ENCODE measurements at places on chromosomes 2 and 18.

- no peak for DNase-seq
These were observed 70.6 kb downstream of the MGAT5 start for GRCh38 chr2:134324430-134324829.

DNA sequence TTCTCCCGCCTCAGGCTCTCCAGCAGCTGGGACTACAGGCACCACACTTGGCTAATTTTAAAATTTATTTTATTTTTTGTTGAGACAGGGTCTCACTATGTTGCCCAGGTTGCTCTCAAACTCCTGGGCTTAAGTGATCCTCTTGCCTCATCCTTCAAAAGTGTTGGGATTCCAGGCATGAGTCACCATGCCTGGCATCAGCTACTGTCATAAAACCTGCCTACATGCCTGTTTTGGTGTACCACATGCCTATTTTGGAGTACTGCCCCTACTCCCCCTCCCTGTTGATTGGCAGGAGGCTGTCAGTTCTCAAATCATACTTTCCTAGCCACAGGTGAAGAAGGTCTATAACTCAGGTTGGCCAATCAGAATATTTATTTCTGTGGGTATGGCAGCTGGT lies 64.0 kb downstream of the CHST9 start:
- no peak for DNase-seq

DNA sequence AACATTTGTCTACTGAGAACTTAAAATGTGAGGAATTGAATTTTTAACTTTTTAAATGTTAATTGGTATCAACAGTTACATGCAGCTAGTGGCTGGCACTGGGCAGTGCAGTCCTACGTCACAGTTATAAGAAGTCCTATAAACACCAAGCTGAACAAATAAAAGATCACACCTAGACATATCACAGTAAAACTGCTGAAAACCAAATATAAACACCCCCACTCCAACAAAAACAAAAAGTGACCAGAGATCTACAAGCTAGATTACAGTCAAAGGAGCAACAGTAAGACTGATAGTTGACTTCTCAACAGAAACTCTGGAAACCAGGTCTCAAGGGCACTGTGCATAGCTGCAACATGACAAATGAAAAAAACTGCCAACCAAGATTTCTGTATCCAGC lies 19.4 kb downstream of the TLK1 start:
- no peak for DNase-seq

- DNase-seq: no peak
These were observed 369.8 kb upstream of the NT5C1B start for GRCh38 chr2:18959200-18959599.

DNA sequence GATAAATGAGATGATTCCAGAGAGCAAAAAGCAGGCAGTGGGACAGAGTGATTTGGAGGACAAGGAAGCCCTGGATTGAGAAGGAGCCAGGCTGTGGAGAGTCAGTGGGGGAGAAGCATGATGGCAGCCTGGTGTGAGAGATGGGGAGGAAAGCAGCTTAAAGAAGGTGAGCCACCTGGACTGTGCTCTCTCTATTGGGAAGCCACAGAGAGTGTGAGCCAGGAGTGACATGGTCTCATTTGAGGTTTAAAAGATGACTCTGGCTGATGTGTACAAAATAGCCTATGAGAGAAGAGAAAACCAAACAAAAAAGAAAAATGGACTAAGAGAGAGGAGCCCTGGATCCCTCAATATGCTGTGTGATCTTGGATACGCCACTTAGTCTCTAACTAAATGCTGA lies 12.9 kb upstream of the EPAS1 start:
- no peak for DNase-seq
